ENCODE measurements at places on chromosomes 1 and 21. TPM values are rescaled to one million over a fixed set of nuclear protein-coding genes. Genes with fewer than 3 reads are reported as not detected.

DNA sequence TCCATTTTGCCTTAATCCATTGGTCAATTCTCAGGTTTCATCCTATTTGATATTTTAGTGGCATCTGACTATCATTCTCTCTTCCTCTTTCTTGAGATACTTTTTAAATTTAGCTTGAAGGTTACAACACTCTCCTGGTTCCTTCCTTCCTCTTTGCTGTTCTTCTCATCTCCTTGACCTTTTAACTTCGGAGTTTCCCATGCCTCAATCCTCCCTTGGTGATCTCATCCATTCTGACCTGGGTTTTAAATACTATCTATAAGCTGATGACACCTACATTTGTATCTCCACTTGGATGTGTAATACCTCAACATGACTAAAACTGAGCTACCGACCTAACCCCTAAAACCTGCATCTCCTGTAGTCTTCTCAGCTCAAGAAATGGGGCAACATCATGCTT lies 4.8 kb upstream of the ZNF687 start:
- DNase-seq = no peak

DNA sequence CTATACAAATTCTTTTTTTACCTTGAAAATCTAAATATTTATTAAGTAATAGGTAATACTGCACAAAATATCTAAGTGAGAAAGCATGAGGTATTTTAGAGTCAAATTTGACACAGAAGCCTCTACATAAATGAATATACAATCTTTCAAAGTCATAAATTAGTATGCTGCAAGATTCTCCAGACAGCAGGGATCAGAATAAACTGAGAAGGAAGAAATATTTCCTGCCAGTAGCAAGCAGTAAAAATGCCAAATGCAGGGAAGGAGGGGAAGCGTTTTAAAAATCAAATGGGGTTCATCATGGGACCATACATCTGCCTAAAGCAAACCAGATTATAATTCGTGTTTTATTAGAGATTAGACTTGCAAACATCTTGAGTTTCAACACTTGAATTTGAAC lies 18.9 kb downstream of the COLGALT2 start:
- no peak for DNase-seq

DNA sequence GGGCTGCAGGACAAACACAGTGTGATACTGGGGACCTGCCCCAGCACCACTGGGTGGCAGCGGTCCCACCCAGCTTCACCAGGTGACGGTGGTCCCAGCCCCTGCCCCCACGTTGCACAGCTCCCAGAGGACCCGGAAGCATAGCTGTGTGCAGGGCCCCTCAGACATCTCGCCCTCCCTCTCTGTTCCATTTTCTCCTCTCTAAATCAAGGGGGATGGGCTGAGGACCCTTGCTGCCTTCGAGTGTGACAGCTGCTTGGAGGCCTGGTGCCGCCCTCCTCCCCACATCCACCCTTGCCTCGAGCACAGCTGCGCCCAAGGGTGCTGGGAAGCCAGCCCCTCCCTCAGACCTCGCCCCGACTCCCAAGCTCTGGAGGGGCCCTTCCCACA lies 16.1 kb upstream of the LRRC3 start:
- DNase-seq = no peak

DNA sequence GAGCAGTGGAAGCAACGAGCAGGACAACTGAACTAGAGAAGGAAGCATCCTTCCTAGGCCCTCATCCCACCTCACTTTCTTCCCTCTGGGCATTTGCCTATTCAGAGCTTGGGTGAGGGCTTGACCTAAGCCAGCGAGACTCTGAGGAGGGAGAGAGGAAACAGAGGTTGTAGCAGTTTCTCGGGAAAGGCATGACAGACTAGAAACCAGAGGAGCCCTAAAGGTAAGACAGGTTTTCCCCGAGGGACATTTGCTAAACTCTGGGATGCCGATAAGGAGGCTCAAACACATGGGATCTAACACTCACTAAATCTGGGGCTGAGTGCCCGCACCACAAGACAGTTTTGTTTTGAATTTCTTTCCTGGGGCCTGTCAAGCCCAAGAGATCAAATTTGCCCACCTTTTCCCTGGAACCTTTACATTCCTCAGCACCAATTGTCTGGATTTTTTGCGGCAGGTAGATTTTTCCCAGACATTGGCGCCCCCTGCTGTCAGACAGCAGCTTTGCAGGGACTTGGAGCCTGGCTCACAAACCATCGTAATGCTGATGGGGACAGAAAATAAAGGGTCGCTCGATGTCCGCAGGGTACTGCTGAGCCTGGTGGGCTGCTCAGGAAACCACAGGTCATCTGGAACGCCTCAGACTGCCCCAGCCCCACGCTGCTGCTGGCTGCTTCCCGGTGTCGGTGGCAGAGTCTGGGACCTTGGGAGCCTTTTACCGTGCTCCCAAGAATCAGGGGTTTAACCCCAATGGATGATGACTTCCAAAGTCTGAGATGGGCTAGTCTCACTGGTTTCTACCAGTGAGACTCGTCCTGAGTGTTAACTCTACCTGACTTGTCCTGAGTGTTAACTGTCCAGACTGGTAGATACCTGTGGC lies 23.4 kb upstream of the TSPAN2 start:
- DNase-seq = no peak

GRCh38 chr1:175178456-175178855 lies 14.1 kb downstream of the KIAA0040 start:
- no peak for DNase-seq

GRCh38 chr1:29939079-29939478 lies 702.8 kb downstream of the PTPRU start:
- no peak for DNase-seq

DNA sequence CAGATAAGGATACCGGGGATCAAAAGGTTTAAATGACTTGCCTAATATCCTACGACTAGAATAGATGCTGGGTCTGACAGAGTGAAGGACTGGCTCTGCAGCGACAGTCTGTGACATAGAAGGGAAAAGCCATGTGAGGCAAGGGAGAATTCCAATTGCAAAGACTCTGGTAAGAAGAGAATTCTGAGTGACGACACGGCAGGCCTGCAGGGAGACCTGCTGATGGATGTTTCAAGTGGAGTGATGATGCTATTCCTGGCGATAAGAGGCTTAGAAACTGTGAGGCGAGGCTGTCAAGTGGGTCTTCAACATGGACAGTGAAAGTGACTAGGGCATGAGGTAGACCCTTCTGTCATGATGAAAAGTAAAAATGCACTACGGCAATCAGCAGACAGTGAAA lies 176.6 kb upstream of the PBX1 start:
- DNase-seq = no peak

GRCh38 chr21:22374218-22374969 lies 1376.2 kb downstream of the NCAM2 start:
- no peak for DNase-seq

DNA sequence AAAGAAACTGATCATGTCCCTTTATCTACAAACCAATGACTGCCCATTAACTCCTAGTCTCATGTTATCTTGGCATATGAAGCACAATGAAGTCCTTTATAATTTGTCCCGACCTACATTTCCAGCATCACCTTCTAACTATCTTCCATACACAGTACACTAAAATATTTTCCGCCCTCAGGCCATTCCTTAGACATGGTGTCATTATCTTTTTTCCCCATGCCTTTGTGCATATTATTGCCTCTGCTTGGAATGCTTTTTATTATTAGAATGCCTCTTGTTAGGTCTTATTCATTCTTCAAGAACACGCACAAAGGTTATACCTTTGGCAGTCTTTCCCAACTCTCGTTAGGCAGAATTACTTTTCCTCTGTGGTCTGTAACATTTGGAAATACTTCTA lies 39.6 kb downstream of the ATG4C start:
- DNase-seq = no peak

GRCh38 chr1:17759114-17759513 lies 4.0 kb downstream of the ACTL8 start:
- DNase-seq = no peak

- no peak for DNase-seq
Measured at GRCh38 chr1:31648641-31649357, 4.1 kb upstream of the PEF1 start.

- no peak for DNase-seq
Measured at GRCh38 chr1:21898326-21899200, 38.5 kb downstream of the HSPG2 start.

- DNase-seq = no peak
Measured at GRCh38 chr1:40363721-40364120, 9.8 kb upstream of the SMAP2 start.

- no peak for DNase-seq
Measured at GRCh38 chr1:63190171-63190570, 132.2 kb upstream of the FOXD3 start.

RAP1GAP gene
- 0.96 TPM for total RNA-seq

MR1 gene
- total RNA-seq = 8.6 TPM

ESPN gene
- total RNA-seq = 0.10 TPM

RNU1-1 gene
- under 0.01 TPM for total RNA-seq

AMY2A gene
- total RNA-seq = not detected

PLXNA2 gene
- total RNA-seq = 7.0 TPM

CYP4B1 gene
- not detected for total RNA-seq

SLC1A7 gene
- total RNA-seq = not detected

GBP4 gene
- total RNA-seq = 0.60 TPM

ABCG1 gene
- total RNA-seq = not detected

CFAP74 gene
- total RNA-seq = 0.10 TPM

CENPL gene
- total RNA-seq = 39.3 TPM

CCDC30 gene
- 0.84 TPM for total RNA-seq
